Stimulated activated CD4-positive, alpha-beta T cell treated with anti-CD3 and anti-CD28 coated beads, Interleukin-4, amount 100 ng/mL, for 4 hours (primary cell): ENCODE measurements at places on chromosomes 6 and 20.
A peak's percentile ranks its signal among the peaks of the same experiment; 100 is the strongest.

DNA sequence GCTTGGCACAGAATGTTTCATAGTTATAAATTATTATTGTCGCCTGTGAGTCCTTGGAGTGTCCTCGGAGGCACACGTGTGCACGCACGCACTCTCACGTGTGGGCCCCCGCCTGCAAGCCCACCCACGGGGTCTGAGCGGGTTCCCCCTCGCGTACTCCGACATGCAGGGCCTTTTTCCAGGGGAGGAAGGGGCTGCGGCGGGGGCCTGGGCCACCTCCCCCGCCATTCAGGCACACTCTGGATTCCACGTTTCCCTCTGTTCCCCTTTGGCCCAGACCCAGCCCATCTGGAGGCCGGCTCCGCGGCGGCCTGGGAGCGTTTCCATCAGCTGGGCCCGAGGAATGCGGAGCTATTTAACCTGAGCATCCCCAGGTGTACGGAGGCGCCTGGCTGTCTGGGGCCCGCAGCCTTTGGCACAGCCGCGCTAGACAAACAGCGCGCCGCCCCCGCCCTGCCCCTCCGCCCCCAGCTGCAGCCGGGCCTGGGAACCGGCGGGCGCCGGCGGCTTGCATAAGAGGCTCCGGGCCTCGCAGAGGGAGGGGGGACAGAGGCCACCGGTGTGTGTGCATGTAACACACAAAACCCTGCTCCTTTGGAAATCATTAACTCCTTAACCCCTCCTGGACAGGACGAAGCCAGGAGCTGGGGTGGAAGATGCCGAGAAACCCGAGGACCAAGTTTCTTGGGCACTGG lies 3.3 kb downstream of the ID1 start:
- DNase-seq, result no peak

- no peak for DNase-seq
Observed at GRCh38 chr6:4913705-4914419, 90.0 kb downstream of the RPP40 start.

DNA sequence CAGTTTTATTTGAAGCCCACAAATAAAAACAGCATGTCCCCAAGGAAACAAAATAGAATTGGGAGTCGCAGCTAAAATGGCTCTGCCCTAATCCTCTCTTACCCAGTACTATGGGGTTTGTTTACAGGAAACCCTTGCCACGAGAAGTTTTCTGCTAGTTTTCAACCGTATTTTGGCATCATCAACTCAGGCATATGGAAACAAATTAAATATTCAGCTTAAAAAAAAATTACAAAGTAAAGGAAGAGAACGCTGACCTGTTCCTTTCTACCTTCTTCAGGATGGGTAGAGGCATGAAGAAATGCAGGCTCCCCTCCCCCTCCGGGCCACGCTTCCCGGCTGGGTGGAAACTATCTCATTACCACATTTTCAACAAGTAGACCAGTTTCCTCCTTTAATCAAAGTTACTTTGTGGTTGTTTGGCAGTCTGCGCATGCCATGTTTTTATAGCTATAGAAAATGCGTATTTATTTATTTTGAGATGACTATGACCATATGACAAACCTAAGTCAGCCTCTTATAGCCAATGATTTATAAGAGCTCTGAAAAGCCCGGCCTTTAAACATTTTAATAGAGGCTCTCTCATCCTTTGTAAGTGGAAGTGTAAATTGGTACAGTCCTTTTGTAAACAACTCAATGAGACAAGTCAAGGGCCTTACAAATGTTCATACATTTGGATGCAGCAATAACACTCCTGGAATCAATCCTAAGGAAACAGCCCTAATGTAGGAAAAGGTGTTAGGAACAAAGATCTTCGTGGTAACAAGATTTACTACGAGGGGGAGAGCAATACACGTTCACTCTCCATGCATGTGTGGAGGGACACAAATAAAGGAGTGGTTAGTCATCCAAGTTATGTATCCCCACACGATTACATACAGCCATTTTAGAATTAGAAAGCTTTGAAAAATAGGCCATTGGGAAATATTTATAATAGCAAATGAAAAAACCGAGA lies 16.1 kb upstream of the ZNF217 start:
- DNase-seq, result peak; percentile 62

GRCh38 chr6:158313989-158314388 lies 1.7 kb downstream of the TULP4 start:
- no peak for DNase-seq
